ENCODE measurements at places on chromosomes 2 and 18.

DNA sequence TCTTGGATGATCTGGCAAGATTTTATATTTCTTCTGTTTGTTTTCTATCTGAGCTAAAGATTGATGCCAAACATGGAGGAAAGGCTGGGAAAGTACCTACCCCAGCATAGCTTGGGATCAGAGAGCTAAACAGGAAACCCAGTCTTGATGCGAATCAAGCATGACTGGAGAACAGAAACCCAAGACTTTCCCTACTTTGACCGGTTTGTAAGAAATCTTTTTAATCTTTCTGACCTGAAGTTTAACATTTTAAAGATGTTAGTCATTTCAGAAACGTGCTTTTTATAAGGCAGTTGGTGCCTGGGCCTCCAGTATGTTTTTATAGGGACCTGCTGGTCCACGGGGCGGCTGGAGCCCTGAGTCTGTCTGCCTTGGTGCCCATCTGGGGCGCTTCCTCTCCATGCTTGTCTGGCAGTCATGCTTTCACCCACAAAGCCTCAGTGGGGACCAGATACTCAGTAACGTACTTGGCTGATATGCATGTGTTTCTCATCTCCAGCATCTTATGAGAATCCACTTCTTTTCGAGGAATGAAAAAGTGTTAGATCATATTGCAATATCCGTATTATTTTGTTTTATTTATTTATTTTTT lies 266.5 kb downstream of the PTGR3 start:
- DNase-seq = peak; percentile 35

DNA sequence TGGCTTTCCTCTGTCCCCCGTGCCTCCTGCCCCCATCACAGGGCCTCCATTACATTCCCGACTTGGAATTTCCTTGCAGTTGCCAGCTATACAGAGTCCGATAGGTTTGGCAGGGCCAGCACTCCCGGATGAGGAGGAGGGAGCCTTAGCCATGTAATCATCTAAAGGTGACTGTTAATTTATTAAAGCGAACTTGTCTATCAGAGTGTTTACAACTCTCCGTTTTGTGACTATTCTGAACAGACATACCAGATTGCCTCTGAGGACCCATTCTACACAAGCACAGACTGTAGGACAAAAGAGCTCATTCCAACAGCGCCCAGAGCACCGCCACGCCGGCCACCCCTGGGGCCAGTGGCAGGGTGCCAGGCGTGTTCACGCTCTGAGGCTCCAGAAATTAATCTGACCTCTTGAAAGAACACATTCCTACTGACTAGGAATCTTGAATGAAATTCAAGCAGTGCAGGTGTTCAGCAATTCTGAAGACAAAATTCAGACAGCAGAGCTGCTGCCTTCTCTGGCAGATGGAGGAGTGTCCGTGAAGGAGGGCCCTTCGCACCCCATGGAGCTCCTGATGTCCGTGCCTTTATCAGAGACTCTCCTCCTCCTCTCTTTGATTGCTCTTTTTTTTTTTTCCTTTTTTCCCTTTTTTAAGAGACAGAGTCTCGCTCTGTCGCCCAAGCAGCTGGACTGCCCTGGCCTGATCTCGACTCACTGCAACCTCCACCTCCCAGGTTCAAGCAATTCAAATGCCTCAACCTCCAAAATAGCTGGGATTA lies 58.1 kb upstream of the RALBP1 start:
- no peak for DNase-seq

- DNase-seq = no peak
Measured at GRCh38 chr2:58268685-58269084, 27.6 kb upstream of the FANCL start.

DNA sequence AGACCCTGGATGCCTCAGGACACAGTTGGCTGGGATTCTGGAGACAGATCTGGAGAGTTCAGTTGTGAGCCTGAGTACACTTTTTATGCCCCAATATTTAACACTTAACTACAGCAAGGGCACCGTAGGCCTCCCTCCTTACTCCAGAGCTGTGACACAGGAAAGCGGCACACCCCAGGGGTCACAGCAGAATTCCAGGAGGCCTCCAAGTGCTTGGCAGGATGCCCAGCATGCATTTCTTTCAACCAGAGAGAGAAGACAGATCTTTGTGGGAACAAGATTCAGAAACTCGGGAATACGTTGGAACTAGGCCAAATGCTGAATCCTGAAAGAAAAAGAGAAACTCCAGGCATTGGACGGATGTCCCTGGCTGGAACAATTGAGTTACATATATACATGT lies 199.2 kb upstream of the NT5C1B start:
- DNase-seq = no peak

DNA sequence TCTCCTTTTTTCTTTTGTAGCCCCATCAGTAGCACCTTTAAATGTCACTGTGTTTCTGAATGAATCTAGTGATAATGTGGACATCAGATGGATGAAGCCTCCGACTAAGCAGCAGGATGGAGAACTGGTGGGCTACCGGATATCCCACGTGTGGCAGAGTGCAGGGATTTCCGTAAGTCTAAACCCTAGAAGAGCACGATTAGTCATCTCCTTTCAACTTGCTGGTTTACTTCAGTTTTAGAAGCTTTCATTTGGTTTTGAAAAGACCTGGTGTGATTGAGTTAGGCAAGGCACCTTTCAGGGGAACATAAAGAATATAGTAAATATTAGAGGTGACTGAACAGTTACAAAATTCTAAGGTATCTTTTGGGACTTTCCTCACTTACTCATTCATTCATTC lies 72.2 kb upstream of the TMEM87B start:
- DNase-seq = no peak

GRCh38 chr2:172613615-172614231 lies 57.8 kb downstream of the PDK1 start:
- DNase-seq = no peak

- DNase-seq = no peak
Measured at GRCh38 chr18:79875931-79876461, 75.5 kb downstream of the SLC66A2 start.

- no peak for DNase-seq
Measured at GRCh38 chr2:43897492-43897891, 58.7 kb downstream of the ABCG8 start.

DNA sequence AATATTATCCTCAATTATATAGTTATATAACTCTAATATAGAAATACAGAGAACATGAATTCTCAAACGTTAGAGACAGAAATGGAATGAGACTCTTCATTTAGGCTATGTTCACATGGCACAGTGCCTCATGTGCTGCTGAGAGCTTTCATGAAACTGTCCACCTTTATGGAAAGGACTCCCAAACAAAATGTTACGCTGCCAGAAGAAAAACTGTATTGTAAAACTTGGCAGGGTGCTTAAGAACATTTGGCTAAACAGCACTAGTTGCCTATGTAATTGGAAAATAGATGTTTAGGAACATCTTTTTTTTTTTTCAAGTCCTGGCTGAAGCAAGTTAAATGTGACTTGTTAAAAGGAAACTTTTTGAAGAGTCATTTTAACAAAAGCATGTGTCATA lies 396.0 kb downstream of the ERBB4 start:
- DNase-seq = no peak

DNA sequence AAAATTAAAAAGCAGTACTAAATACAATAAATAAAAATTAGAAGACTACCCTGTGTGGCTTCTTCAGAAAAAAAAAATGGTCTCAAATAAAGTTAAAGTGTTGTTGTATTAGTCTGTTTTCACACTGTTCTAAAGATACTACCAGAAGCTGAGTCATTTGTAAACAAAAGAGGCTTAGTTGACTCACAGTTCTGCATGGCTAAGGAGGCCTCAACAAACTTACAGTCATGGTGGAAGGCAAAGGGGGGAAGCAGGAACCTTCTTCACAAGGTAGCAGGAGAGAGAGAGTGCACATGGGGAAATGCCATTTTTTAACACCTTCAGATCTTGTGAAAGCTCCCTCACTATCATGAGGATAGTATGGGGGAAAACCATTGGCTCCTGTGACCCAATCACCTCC lies 612.8 kb downstream of the RNF144A start:
- DNase-seq = no peak

- DNase-seq = no peak
Measured at GRCh38 chr18:37122877-37123276, 293.9 kb downstream of the KIAA1328 start.

- DNase-seq = no peak
Measured at GRCh38 chr2:59655809-59656208, 897.6 kb downstream of the BCL11A start.

- DNase-seq = no peak
Measured at GRCh38 chr2:198438331-198438730, 633.9 kb downstream of the PLCL1 start.

- DNase-seq = no peak
Measured at GRCh38 chr2:85012855-85013254, 41.9 kb downstream of the KCMF1 start.

- DNase-seq = no peak
Measured at GRCh38 chr2:20468549-20469500, 22.0 kb downstream of the RHOB start.

DNA sequence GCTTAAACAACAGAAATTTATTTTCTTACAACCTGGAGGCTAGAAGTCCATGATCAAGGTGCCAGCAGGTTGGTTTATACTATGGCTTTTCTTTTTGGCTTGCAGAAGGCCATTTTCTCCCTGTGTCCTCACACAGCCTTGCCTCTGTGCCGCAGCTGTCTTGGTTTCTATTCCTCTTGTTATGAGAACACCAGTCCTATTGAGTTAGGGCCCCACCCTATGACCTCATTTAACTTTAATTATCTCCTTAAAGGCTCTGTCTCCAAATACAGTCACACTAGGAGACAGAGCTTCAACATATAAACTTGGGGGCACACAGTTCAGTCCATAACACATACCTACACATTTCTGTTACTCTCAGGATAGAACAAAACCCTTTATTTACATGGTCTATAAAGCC lies 17.3 kb upstream of the RHOB start:
- no peak for DNase-seq

DNA sequence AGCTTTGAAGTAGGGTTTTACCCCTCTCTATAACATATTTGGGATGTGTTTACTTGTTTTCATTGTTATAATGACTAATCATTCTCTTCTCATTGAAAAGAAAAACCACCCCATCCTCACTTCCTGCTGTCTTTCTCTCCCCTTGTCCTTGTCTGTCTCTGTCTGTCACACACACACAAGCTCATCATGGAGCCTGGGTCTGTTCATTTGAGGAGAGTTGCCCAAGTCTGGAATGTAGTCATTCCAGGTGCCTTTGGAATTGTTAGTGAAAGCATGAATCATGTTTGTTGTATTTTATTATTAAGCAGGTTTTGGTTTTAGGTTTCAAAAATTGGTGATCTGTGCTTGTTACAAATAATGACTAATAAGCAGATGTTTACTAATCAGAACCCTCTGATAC lies 133.5 kb upstream of the IL1R2 start:
- no peak for DNase-seq

GRCh38 chr2:27152796-27153464 lies 4.1 kb downstream of the TCF23 start:
- no peak for DNase-seq

GRCh38 chr2:195613922-195614321 lies 43.1 kb upstream of the SLC39A10 start:
- no peak for DNase-seq

All from CD4-positive, alpha-beta memory T cell (primary cell).